Stimulated activated naive CD4-positive, alpha-beta T cell treated with Interleukin-2 at 50 U/mL for 16 hours (primary cell): ENCODE measurements at places on chromosomes 4 and X.

DNA sequence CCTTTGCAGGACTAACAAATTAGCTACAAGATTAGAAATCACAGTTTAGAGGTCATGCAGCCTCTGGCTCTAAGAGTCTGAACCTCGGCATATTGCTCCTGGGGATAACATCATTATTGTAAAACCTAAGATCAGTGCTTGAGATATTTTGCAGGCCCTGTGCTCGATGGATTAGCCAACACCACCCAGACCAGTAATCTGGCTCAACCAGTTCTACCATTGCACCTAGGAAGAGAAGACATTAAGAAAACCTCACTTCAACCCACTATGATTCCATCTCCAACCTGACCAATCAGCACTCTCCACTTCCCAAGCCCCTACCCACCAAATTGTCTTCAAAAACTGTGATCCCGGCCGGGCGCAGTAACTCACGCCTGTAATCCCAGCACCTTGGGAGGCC is 43.6 kb downstream of the WFS1 start:
- no peak for DNase-seq

DNA sequence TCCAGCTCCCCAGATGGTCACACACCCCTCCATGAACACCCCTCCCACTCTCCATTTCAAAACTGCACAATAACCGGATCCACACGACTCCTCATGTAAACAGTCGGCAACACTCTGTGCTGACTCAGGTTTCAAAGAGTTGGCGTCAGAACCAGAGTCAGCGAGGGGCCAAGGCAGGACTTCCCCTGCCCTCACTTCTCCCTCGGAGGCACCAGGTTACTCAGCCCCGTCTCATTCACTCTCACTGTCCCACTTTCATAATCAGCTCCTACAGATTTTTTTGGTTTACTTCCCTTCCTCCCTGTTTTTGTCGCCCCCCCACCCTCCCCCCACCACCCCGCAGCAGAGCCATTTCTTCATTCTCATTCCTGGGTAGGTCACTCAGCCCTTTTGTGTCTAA is 2.7 kb upstream of the TIMP1 start:
- DNase-seq, result peak; percentile 58

DNA sequence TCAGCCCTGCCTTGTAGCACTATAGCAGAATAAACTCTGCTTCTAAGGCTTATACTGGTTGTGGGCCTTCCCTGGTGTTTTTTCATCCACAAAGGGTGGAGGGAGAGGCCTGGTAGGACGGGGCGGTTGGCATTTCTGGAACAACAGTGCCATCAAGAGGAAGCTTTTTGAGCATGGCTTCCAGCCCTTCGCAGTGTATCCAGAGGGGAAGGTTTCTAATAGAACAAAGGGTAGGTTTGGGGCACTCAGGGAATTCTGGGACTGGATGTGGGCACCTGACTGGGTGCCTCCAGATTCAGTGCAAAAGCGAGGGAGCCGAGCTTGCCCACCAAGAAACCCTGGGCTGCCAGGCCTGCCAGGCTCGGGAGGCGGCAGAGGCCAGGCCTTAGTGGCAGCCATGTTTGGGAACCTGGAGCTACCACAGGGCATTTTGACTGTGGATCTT is 229.6 kb upstream of the AGTR2 start:
- DNase-seq, result no peak

DNA sequence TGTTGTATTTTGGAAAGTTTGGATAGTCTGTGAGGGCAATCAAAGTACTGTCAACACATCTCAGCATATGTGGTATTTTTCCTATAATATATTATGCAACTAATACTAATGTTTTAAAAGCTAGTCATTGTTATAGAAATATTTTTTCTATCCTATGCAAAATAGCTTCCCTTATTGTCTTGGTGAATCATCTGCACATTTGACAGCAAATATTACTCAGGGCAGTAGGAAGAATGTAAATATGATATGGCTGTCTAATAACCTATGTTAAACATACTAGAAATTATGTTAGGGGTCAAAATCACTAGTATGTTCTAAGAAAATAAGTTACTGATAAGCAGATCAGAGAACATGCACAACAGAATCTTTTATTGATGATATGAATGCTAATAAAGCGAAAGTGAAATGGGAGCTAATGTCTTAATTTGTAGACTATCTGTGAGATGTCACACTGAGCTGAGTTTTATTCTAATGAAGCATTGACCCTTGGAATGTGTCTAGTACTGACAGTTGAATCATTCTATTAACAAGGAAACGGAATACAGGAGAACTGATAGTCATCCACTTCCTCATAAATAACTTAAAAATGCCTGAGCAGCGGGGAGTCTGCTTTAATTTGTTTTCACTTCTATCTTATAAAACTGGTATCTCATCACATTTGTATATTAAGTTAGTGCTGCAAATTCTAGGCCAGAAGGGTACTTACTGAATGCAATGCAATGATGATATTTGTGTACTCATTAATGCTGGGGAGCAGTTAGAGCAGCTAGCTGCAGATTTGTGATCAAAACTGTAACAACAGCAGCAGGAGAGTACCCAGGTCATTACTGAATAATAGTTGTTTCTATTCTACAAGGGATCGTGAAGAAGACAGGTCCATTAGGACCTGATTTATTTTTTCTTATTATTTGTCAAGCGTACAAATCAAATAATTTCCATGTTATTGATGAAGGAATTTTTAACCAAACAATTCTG is 440.3 kb upstream of the AADAT start:
- no peak for DNase-seq

DNA sequence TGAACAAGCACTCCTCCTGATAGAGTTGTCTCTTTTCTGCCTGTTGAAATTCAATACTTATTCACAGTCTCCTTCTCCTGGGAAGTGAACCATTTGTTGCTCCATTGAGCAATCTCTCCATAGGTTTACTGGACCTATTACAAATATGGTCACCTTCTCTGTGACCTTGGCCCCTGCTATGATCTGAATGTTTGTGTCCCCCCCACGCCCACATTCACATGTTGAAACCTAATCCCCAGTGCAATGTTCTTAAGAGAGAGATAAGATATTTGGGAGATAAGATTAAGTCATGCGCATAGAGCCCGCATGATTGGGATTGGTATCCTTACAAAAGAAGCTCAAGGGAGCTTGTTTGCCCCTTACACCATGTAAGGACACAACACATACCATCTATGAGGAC is 54.1 kb upstream of the GABRE start:
- no peak for DNase-seq

DNA sequence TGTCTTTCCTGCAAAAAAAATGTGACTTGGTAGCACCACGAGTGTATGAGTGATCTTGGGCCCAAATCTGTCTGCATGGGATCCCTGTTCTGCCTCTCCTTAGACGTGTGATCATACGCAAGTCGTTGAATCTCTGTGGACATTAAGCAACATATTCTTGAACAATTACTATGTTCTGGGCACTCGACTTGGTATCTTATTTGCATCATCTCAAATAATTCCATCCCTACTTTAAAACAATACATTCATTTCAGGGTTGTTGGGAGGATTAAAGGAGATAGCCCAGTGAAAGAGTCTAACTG is 145.4 kb upstream of the CPEB2 start:
- DNase-seq, result no peak

- DNase-seq, result no peak
Measured at GRCh38 chr4:150943818-150944217, 71.3 kb downstream of the LRBA start.

DNA sequence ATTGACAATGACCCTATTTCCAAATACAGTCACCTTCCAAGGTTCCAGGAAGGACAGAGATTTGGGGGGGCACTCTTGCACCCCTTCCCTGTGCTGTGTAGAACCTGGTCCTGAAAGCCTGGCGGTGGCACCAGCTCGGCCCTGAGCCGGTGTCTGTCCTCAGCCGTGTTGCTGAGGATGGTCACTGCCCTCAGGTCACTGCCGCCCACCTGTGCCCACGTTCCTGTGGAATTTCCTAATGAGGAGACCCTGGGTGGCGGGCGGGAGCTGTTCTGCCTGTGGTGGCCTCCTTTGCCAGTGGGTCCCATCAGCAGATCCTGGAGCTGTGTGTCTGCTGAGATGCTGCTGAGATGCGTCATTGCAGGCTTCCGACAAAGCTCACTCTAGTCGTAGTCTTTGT is 32.9 kb downstream of the NELFA start:
- no peak for DNase-seq

- DNase-seq, result no peak
Measured at GRCh38 chrX:40434947-40435346, 145.8 kb upstream of the ATP6AP2 start.

GRCh38 chr4:74344031-74344430 is 20.9 kb upstream of the EREG start:
- DNase-seq, result no peak

- DNase-seq, result no peak
Measured at GRCh38 chr4:33837043-33837838, 2407.1 kb downstream of the ARAP2 start.

DNA sequence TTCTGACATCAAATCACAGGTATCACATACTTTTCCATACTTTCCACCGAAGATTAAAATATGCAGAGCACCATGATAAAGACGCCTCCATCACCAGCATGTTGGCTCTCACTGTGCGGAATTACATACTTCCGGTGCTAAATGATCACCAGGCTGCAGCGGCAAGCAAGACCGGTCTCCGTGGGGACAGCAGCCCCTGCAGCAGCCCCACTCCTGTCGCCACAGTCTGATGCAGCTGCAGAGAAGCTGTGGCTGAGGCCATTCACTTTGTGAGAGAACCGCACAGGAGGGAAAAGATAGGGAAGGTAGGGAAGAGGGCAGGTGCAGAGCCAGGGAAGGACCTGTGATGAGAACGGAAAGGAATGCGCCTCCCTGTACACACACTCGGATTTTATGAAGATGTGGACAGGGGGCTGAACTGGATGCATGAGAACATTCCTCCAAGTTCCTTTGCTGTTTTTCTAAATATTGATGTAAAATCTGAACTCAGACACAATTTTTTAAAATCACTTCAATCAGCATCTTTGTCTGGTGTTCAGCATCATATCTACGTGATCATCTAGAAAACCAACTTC is 38.3 kb downstream of the AFAP1 start:
- no peak for DNase-seq

GRCh38 chr4:124334119-124334518 is 378.4 kb downstream of the ANKRD50 start:
- no peak for DNase-seq

DNA sequence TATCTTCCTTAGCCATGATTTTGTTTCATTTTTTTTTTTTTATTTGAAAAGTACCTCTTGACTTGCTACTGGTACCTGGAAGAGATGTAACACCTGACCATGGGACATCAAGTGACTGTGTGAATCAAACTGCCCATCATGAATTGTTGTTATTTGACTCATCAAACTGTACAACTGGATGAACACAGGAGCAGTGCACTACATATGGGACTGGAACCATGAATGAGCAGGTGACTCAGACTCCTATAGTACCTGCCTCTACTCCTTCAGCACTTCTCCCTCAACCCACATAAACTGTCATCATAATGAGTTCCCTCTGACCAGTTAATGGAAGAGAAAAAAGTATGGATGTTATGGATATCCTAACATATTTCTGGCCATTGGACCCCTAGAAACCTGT is 15.9 kb upstream of the UBE2D3 start:
- no peak for DNase-seq

DNA sequence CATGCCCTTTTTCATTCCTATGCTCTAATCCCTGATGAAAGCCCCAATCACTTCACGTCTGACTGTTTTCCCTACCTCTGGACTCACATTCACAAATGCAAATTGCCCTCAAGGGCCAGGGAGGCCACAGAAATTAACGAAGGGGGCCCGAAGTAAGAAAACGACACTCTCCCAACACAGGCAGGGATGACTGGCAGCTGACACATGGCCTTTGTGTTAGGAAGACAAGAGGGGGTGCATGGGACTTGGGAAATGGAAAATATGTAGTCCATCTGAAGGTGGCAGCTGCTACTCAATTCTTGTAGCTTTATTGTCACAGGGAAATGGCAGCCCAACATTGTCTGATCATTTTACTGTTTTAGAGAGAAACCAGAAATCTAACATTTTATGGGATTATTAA is 12.3 kb upstream of the SPARCL1 start:
- DNase-seq, result no peak

GRCh38 chrX:118862091-118862490 is 38.5 kb downstream of the ZCCHC12 start:
- no peak for DNase-seq

DNA sequence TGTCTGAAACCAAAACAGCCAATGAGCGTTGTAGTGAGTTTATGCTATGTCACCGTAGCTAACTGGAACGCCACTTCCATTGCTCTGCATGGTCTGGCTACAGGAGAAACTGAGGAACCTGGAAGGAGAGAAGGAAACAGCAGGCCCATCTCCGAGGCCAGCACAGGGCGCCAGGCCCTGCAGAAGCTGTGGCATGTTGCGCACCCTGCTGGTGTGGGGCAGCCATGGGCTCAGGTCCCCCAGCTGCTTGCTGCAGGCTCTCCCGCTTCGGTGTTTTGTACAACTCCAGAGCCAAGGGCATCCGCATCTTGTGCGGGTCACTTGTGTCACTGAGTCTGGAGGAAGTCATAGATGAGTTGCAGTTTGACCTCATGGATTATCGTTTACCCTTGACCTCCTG is 89.2 kb downstream of the AFAP1 start:
- no peak for DNase-seq

DNA sequence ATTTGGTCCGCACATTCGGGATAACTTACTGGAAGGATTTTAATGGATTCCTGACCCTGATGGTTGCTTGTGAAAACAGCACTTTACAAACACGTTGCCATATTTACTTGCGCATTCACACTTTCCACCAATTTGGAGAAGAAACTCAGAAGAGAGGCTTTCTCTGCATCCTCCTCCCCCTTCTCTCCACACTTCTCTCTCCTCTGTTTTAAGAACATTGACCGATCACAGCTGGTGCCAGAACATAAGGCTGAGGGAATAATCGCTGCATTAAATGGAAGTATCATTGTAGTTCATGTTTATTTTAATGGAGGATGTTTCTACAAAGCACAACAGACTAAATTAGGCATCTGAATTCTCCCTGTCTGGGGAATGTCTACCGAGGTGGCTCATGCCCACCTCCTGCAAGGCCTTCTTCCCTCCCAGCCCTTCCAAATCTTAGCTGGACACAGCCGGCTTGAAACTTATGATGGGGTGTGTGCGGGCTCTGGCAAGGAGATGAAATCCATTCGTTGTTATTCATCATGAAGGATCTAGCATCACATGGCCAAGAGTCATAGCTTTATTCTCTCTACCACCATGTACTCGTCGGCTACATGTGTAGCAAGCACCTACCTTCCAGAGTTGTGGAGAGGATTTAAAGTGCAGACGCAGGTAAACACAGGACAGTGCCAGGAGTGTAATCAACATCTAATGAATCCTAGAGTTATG is 204.1 kb downstream of the LDB2 start:
- no peak for DNase-seq

DNA sequence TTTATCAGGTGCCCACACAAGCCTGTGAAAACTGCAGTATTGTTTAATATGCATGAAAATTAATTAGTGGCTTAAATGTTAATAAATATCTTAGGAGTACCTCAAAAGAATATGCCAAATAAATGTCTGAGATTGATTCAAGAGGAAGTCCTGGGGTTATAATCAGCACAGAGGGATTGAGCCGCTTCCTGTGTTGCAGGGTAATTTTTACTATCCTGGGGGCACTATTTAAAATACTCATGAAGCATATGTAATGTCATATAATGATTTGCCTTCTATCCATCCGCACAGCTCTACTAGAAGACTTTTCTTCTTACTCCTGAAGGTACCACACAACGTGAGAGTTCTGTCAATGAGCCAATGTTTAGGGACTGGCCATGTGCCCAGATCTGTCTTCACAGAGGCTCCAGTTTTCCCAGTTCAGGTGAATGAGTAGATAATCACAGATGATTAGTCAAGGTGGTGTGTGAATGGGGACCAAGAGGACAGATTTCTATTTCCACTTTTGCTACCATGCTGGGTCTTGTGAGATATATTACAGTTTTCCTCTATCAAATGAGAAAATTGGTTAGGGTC is 233.3 kb downstream of the USP46 start:
- no peak for DNase-seq
